Naive thymus-derived CD8-positive, alpha-beta T cell (primary cell): ENCODE measurements at places on chromosomes 2 and 18.

- no peak overlapping the region for H3K4me3 ChIP-seq
- H3K36me3 ChIP-seq, result no peaks in the 10 kb centered on the region
- no peaks in the 10 kb centered on the region for H3K4me1 ChIP-seq
- H3K27ac ChIP-seq, result no peak overlapping the region
Observed at GRCh38 chr18:56038171-56039030, 450.4 kb upstream of the TCF4 start.

GRCh38 chr18:48162956-48163737 is 232.7 kb upstream of the SMAD2 start:
- peak overlapping the region; percentile 84 for H3K4me3 ChIP-seq
- no peak for DNase-seq
- peaks cover 14% of the 10 kb centered on the region for H3K4me1 ChIP-seq
- H3K27me3 ChIP-seq, result no peaks in the 10 kb centered on the region

- no peak for DNase-seq
- H3K27ac ChIP-seq, result no peak overlapping the region
- H3K27me3 ChIP-seq, result peaks cover 8% of the 10 kb centered on the region
- H3K4me1 ChIP-seq, result no peaks in the 10 kb centered on the region
- H3K4me3 ChIP-seq, result no peak overlapping the region
Observed at GRCh38 chr2:170298861-170299429, 121.0 kb downstream of the MYO3B start.

GRCh38 chr18:76131738-76132137 is 363.3 kb downstream of the ZNF516 start:
- H3K27me3 ChIP-seq, result peaks cover 2% of the 10 kb centered on the region
- H3K27ac ChIP-seq, result no peak overlapping the region
- peaks cover 6% of the 10 kb centered on the region for H3K36me3 ChIP-seq
- H3K4me1 ChIP-seq, result peaks cover 7% of the 10 kb centered on the region
- no peak overlapping the region for H3K4me3 ChIP-seq

- H3K27ac ChIP-seq, result peak overlapping the region; percentile 95
- H3K27me3 ChIP-seq, result no peaks in the 10 kb centered on the region
- H3K4me1 ChIP-seq, result peaks cover 43% of the 10 kb centered on the region
- peaks cover 20% of the 10 kb centered on the region for H3K36me3 ChIP-seq
Observed at GRCh38 chr18:79912994-79913831, 38.2 kb downstream of the SLC66A2 start.

- no peak for DNase-seq
- peak overlapping the region; percentile 84 for H3K27ac ChIP-seq
- no peaks in the 10 kb centered on the region for H3K36me3 ChIP-seq
- peak overlapping the region; percentile 43 for H3K4me3 ChIP-seq
Observed at GRCh38 chr2:42123426-42123825, 45.7 kb upstream of the EML4 start.

DNA sequence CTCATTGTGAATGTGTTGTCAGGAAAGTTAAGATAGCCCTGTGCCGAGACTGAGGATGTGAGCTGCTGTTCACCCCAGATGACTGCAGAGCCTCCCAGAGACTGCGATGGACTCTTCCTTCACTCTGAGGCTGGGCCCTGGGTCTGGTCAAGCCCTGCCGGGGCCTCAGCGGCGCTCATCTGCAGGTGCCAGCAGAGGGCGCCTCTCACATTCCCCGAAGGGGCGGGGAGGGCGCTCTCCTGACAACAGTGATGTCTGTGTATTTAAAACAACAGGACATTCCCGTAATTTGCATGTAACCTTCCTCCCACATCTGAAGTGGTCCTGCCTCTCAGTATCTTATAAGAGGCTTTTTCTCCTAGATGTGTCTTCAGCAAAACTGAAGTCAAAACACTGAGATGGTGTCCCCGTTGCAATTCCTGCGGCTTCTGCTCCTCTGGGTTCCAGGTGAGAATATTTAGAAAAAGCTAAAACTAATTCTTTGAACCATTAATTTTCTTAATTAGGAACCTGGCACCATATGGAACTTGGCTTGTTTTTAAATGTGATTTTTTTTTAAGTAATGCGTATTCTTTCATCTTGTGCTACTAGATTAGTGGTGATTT is 1377.9 kb downstream of the RPIA start:
- no peak overlapping the region for H3K4me3 ChIP-seq
- no peak for DNase-seq
- peaks cover 9% of the 10 kb centered on the region for H3K27me3 ChIP-seq
- no peaks in the 10 kb centered on the region for H3K4me1 ChIP-seq

DNA sequence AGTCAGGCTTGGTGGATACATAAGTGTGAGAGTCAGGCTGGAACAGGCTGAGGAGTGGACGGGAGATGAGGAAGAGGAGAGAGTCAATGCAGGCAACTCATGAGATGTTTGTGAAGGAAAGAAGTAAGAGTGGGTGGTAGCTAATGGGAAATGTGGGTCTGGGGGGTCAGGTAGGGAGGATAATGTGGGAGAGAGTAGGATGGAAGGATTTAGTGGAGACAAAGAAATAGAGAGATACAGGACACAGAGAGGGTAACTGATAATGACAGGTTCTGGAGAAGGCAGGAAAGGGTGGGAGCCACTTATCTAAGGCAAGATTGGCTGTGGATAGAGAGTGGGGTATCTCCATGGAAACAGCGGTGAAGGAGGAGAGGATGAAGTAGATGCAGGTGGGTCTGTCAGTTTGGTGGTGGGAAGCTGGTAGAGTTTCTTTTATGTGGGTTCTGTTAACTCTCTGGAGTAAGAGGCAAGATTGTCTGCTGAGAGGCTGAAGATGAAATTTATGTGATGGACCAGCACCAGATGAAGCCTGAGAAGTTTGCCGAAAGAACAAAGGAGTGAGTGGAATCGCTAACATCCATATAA is 190.6 kb upstream of the SPRED2 start:
- H3K4me3 ChIP-seq, result no peak overlapping the region
- H3K36me3 ChIP-seq, result no peaks in the 10 kb centered on the region
- peaks cover 8% of the 10 kb centered on the region for H3K4me1 ChIP-seq
- H3K27ac ChIP-seq, result no peak overlapping the region
- H3K27me3 ChIP-seq, result peaks cover 18% of the 10 kb centered on the region

DNA sequence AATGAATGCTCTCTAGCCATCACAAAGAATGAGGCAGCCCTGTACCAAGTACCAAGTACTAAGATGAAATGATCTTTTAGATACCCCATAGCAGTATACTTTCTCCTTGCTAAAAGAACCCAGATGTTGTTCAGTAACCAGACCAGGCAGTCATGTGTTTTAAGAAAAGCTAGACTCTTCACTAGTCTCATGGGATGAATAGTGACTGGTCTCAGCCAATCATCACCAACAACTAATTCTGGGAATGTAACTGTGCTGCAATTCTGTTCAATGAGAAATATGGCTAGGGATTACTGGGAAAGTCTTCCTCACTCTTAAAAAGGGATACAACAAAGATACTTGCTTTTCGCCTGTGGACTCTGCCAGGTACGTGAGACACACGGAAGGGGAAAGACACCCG is 29.5 kb downstream of the MBOAT2 start:
- H3K27me3 ChIP-seq, result no peaks in the 10 kb centered on the region
- no peak for DNase-seq
- no peak overlapping the region for H3K4me3 ChIP-seq
- H3K27ac ChIP-seq, result no peak overlapping the region

- H3K36me3 ChIP-seq, result no peaks in the 10 kb centered on the region
- H3K27me3 ChIP-seq, result no peaks in the 10 kb centered on the region
- H3K4me3 ChIP-seq, result no peak overlapping the region
- DNase-seq, result no peak
- H3K4me1 ChIP-seq, result no peaks in the 10 kb centered on the region
Observed at GRCh38 chr2:140491876-140492275, 1638.9 kb downstream of the LRP1B start.

DNA sequence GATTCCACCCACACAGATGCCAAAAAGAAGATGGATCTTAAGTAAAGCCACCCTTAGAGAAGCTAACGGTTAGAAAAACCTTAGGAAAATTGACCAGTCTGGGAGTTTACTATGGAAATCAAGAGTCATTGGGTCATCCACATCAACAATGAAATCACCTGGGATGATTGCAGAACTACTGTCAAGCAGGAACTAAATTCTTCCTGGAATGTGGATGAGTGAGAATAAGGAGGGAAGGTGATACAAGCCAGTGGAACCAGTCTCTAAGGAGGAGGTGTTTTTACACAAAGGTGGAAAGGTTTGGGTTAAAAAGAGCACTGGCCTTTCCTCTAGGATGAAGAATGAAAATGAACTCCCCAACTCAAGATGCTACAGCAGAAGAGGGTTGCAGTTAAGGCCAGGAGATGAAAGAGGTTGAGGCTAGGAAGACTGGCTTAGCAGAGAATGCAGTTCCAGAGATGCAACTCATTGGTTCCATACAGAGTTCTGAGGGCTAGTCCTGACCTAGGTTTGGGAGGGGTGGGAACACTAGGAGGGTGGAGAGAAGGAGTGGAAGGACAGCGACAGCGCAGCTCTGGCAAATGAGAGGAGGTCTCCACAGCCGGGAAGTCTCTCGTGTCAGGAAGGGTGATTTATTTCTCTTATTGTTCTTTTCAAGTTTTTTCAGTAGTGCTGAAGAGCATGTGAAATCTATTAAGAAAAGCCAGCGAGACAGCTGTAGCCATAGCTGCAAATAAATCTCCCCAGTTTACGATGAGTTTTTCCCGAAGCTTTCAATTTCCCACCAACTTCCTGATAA is 27.7 kb upstream of the KDM3A start:
- no peak overlapping the region for H3K27ac ChIP-seq
- H3K4me3 ChIP-seq, result no peak overlapping the region
- peaks cover 15% of the 10 kb centered on the region for H3K36me3 ChIP-seq
- DNase-seq, result no peak

DNA sequence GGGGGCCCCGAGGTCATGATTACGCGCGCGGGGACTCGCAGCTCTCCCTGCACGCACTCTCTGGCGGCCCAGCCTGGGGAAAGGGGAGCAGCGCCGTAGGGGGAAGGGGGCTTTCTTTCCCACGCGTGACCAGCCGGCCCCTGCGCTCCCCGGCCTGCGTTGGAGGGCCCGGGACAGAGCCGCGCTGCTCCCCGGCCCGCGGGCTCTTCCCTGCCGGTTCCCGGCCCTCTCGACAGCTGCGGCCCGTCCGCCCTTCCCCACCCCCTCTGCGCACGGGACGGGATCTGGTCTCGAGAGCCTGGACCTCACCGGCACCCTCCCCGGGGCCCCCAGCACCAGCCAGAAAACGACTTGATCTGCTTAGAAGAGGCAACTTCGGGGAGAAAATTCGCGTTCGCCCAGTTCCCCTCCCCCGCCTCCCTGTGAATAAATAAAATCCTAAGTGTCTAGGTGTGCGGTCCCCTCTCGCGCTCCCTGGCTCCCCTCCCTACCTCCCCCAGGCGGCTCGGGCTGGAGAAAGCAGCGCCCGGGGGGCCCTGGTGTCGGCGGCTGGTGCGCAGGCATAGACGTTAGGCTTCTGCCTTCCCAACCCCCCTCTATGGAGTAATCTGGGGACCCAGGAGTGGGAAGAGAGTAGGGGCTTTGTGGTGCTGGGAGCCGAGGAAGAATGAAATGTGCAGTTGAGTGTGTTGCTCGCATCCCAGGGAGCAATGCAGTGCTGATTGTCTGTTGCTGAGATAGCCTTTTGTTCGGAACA is 803 bp upstream of the FIGN start:
- H3K4me1 ChIP-seq, result peaks cover 6% of the 10 kb centered on the region
- DNase-seq, result no peak
- no peak overlapping the region for H3K27ac ChIP-seq
- H3K36me3 ChIP-seq, result no peaks in the 10 kb centered on the region
- H3K27me3 ChIP-seq, result peaks cover 29% of the 10 kb centered on the region

GRCh38 chr2:227036527-227036926 is 127.5 kb downstream of the COL4A4 start:
- peaks cover 38% of the 10 kb centered on the region for H3K27me3 ChIP-seq
- no peak overlapping the region for H3K27ac ChIP-seq
- no peak for DNase-seq
- no peaks in the 10 kb centered on the region for H3K36me3 ChIP-seq

DNA sequence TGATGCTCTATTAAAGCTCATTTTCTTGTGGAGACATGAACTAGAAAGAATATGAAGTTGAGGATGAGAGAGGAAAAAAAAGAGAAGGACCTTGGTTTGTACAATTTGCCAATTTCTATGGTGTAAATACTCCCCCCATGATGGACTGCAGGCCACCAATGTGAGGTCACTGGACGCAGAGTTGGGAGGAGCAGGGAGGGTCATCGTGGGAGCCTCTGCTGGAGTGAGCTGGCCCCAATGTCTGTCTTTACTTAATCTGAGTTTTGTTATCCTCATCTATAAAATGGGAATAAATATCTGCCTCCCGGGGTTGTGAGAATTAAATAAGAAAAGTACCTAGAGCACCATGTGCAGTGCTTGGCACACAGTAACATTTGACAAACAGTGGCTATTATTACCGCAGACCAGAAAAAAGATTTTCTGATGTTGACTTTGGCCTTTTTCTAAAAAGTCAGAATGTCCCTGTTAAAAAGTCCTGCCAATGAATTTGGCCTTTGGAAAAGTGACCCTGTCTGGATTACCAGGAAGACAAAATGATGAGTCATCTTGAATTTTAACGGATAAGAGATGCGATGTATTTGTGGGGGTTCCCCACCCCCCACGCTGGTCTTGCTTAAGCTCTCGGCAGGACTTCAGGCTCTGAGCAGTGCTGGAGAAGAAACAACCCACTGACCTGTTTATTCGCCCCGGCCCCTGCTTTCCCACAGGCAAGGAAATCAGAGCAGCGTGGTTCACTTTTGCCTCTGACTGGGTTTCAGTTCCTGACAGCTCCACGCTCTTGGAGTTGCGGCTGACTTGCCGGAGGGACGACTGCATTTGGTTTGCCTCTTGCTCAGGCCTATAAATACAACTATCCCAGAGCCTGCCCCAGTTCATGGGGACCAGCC is 50.3 kb upstream of the FOSL2 start:
- DNase-seq, result no peak
- H3K4me3 ChIP-seq, result no peak overlapping the region
- H3K27ac ChIP-seq, result no peak overlapping the region

DNA sequence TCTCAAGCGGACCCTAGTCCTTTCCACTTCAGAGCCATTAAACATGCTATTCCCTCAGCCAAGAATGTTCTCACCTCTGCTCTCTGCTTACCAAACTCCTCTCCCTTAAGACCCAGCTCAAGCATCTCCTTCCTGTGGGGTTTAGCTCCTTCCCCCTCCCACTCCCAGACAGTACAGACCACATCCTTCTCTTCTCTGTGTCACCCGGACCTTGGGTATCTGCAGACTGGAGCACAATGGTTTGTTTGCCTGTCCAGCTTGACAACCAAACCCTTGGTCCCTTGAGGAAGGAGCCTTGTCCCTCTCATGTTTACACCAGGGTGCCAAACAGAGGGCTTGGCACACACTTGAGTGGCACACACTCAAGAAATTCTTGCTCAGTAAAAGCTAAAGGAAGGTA is 4.1 kb upstream of the CD8A start:
- H3K4me3 ChIP-seq, result peak overlapping the region; percentile 64
- DNase-seq, result no peak
- H3K27me3 ChIP-seq, result no peaks in the 10 kb centered on the region
- peak overlapping the region; percentile 99 for H3K27ac ChIP-seq
- peaks cover 46% of the 10 kb centered on the region for H3K36me3 ChIP-seq

- H3K4me1 ChIP-seq, result no peaks in the 10 kb centered on the region
- no peak for DNase-seq
- H3K27me3 ChIP-seq, result no peaks in the 10 kb centered on the region
- H3K4me3 ChIP-seq, result no peak overlapping the region
Observed at GRCh38 chr2:203918839-203919238, 17.7 kb upstream of the ICOS start.
